Left hindlimb (tissue), 1 donor: ENCODE measurements at places on chromosomes 12 and 14.

GRCh38 chr12:2320841-2321240 lies 268.1 kb downstream of the CACNA1C start:
- DNase-seq = peak; percentile 26

DNA sequence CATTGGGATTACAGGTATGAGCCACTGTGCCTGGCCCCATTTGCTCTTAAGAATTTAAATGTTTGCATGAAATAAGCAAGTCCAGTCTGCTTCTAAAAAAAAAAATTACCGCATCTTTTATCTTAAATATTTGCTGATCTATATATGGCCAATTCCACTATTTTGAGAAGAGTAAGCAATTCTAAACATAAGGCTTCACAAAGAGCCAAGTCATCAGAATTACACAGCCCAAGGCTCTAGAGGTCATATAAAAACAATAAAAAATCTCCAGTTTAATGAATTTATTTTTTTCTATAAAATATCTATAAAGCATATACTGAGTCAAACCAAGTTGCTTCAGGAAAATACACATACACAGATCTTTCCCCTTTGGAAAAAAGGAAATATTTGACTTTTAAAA lies 79.0 kb upstream of the CPNE8 start:
- no peak for DNase-seq

- DNase-seq = no peak
Measured at GRCh38 chr12:96493106-96493505, 3.7 kb downstream of the CFAP54 start.

GRCh38 chr14:54480830-54481562 lies 7.8 kb downstream of the GMFB start:
- no peak for DNase-seq

- no peak for DNase-seq
Measured at GRCh38 chr14:30988509-30988908, 36.9 kb upstream of the AP4S1 start.

DNA sequence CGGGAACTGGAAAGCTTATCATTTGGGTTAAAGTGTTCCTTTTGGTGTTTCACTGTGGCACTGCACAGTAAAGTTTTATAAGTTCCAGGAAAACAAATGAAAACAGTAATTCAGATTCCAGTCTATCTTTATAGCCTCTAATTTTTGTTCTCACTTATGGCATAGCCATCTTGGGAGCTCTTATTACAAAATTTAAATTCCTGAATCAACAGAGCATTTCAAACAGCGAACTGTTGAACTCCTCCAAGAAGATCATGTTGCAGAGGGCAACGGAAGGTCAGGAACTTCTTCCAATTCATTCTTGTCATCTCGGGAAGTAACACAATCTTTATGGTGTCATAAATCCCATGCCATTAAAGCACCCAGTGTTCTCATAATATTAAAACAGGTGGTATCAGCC lies 229.1 kb downstream of the KCNC2 start:
- DNase-seq = peak; percentile 30

DNA sequence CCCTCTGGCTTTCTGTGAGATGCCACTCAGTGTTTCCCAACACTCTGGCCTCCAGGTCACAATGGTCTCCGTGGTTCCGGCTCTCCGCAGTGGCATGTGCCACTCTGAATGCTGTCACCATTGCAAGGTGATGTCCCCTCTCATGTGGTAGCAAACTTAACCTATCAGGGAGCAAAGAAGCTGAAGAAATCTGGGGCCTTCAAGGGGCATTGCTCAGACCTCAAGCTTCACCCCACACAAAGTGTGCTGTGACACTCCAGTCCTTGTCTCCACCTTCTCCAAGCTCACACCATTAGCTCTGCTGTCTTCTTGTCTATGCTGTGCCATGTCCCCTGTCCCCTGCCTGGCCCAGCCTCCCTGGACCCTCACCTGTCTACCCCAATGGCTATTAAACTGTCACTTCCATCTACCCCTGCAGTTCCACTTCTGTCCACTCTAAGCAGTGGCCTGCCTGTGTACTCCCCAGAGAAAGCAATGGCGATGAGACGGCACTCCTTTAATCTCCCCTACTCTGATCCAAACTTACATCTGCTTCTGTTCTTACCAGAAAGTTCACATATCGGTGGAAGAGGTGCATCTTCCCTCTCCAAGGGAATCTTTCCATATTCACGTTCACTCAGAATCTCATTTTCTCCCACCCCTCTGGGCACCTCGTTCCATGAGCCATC lies 93.7 kb downstream of the DHRS2 start:
- no peak for DNase-seq

GRCh38 chr14:77741438-77741837 lies 19.5 kb downstream of the SNW1 start:
- DNase-seq = no peak
